ENCODE measurements at places on chromosomes 7 and 10. TPM values are rescaled to one million over a fixed set of nuclear protein-coding genes. Genes with fewer than 3 reads are reported as not detected.

CFAP58 gene
- 0.32 TPM for polyA plus RNA-seq

NUTM2B gene
- 0.27 TPM for polyA plus RNA-seq

OR2A5 gene
- not detected for polyA plus RNA-seq

KAZALD1 gene
- 1.1 TPM for polyA plus RNA-seq

EPHB6 gene
- polyA plus RNA-seq: 19.7 TPM

SEMA3D gene
- 1.6 TPM for polyA plus RNA-seq

DNAJC12 gene
- polyA plus RNA-seq: 0.33 TPM

AUTS2 gene
- 25.9 TPM for polyA plus RNA-seq

NUTM2D gene
- polyA plus RNA-seq: 1.2 TPM

GRK5 gene
- polyA plus RNA-seq: 0.54 TPM

ATRNL1 gene
- 5.1 TPM for polyA plus RNA-seq

CLRN3 gene
- polyA plus RNA-seq: not detected

AEBP1 gene
- 18.4 TPM for polyA plus RNA-seq

RAB19 gene
- 11.0 TPM for polyA plus RNA-seq

RNF148 gene
- 0.11 TPM for polyA plus RNA-seq

NKX2-3 gene
- polyA plus RNA-seq: not detected

TMEM236 gene
- 0.02 TPM for polyA plus RNA-seq

GIMAP5 gene
- polyA plus RNA-seq: not detected

CYP2C19 gene
- polyA plus RNA-seq: not detected

PAXIP1 gene
- 32.8 TPM for polyA plus RNA-seq

BLOC1S2 gene
- 25.1 TPM for polyA plus RNA-seq

SMC3 gene
- 12.7 TPM for polyA plus RNA-seq

KAT6B gene
- polyA plus RNA-seq: 7.3 TPM

ARHGEF5 gene
- polyA plus RNA-seq: 22.2 TPM

GPR15LG gene
- polyA plus RNA-seq: not detected

POLR2J2 gene
- 2.1 TPM for polyA plus RNA-seq

VPS37D gene
- polyA plus RNA-seq: 6.9 TPM

FLNC gene
- 1.9 TPM for polyA plus RNA-seq

PTN gene
- 13.3 TPM for polyA plus RNA-seq

UCN3 gene
- not detected for polyA plus RNA-seq

OR13A1 gene
- polyA plus RNA-seq: 0.35 TPM

TUBAL3 gene
- 0.05 TPM for polyA plus RNA-seq

CAMK1D gene
- polyA plus RNA-seq: 3.6 TPM

AGAP9 gene
- 9.3 TPM for polyA plus RNA-seq

SPDYE2B gene
- not detected for polyA plus RNA-seq

MRPL32 gene
- polyA plus RNA-seq: 50.9 TPM

GPRIN2 gene
- polyA plus RNA-seq: 19.7 TPM

FXYD4 gene
- polyA plus RNA-seq: not detected

PPP1R9A gene
- 3.0 TPM for polyA plus RNA-seq

TFEC gene
- not detected for polyA plus RNA-seq

IGF2BP3 gene
- 66.3 TPM for polyA plus RNA-seq

ARHGAP22 gene
- polyA plus RNA-seq: 3.6 TPM
